Sigmoid colon (tissue), 7 donors: ENCODE measurements at places on chromosomes 6 and 20. TPM values are rescaled to one million over a fixed set of nuclear protein-coding genes. Genes with fewer than 3 reads are reported as not detected.

DNA sequence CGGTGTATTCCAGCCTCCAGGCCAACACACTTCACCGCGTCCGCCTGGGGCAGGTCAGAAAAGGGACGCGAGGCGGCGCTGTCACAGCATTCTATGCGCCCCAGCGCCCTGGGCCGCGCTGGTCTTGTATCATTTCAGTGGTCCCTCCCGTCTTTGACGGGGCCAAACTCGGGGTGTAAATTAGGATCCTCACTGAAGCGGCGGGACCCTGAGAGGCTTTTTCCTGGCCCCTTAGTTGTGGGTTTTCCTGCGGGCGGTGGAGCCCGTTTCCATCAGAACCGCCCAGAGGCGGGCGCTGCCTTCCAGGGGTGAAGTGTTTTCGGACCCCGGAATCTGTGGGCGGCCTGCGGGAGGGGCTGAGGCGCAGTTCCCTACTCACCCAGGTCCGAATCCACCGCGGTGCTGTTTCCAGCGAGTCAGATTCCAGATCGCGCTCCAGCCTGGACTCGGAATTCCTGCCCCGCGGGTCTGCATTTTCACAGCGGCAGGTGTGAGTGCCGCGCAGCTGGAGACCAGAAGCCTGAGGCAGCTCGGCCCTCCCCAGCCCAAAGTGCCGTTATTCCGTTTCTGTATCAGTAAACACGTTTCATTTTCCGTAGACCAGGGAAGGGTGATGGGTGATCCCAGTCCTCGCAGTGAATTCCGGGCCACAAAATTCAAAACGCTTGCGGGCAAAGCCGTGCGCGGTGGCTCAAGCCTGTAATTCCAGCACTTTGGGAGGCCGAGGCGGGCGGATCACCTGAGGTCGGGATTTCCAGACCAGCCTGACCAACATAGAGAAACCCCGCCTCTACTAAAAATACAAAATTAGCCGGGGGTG, 3.9 kb upstream of the MICB start:
- peak overlapping the region; percentile 27 for H3K4me3 ChIP-seq
- DNase-seq, result peak; percentile 84
- peak overlapping the region; percentile 64 for H3K27ac ChIP-seq
- no peaks in the 10 kb centered on the region for H3K4me1 ChIP-seq
- no peaks in the 10 kb centered on the region for H3K36me3 ChIP-seq

- no peaks in the 10 kb centered on the region for H3K4me1 ChIP-seq
- no peak overlapping the region for H3K27ac ChIP-seq
- H3K4me3 ChIP-seq, result no peak overlapping the region
- no peaks in the 10 kb centered on the region for H3K36me3 ChIP-seq
- DNase-seq, result no peak
Observed at GRCh38 chr6:41159415-41160082, 3.4 kb downstream of the TREM2 start.

The BHLHE23 gene
- not detected for total RNA-seq

DNA sequence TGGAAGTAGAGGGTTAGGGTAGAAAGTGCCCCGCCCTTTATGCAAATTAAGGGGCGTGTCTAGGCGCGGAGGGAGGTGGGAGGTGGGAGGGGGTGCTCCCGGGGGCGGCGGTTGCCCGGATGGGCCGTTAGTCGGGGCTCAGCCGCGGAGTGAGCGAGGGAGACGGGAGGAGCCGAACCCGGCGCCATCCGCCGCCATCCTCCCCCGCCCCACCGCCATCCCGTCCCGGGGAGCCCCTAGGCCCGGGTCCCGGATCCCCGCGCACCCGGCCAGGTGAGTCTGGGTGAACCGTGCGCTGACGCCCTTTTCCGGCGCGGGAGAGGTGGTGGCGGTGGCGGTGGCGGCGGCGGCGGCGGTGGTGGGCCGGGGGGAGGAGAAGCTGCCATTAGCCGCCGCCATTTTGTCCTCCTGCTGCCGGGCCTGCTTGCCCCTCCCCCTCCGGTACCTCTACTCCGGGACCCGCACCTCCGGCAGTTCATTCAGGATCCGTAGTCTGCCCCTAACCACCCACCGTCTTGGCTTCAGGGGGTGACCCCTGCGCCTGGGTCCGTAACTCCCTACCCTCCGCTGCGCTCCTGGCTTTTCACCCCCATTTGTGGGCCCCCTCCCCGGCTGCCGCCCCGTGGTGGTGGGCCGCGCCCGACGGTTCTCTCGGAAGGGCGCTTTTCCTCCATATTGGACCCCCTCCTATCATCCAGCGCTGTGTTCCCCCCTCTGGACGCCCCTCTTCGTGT, at the start of gene PRRC2A:
PRRC2A (plus strand) TSS at position 130 of the 734 bp plus-strand sequence. CDS start 2,075 bp downstream, outside the sequence.
- no peaks in the 10 kb centered on the region for H3K27me3 ChIP-seq
- peak within 1 kb of the TSS; percentile 98 for H3K27ac ChIP-seq
- H3K4me1 ChIP-seq, result peaks cover 2% of the 10 kb centered on the region
- H3K4me3 ChIP-seq, result peak within 1 kb of the TSS; percentile 81
- H3K36me3 ChIP-seq, result peaks cover 21% of the 10 kb centered on the region

The HEY2 gene
- 2.5 TPM for total RNA-seq

GRCh38 chr20:57790176-57790575, 80.4 kb upstream of the PMEPA1 start:
- H3K27me3 ChIP-seq, result no peaks in the 10 kb centered on the region
- H3K36me3 ChIP-seq, result no peaks in the 10 kb centered on the region
- DNase-seq, result peak; percentile 21
